ENCODE measurements at places on chromosomes 2 and 18. TPM values are rescaled to one million over a fixed set of nuclear protein-coding genes. Genes with fewer than 3 reads are reported as not detected.
A peak's percentile ranks its signal among the peaks of the same experiment; 100 is the strongest.

DNA sequence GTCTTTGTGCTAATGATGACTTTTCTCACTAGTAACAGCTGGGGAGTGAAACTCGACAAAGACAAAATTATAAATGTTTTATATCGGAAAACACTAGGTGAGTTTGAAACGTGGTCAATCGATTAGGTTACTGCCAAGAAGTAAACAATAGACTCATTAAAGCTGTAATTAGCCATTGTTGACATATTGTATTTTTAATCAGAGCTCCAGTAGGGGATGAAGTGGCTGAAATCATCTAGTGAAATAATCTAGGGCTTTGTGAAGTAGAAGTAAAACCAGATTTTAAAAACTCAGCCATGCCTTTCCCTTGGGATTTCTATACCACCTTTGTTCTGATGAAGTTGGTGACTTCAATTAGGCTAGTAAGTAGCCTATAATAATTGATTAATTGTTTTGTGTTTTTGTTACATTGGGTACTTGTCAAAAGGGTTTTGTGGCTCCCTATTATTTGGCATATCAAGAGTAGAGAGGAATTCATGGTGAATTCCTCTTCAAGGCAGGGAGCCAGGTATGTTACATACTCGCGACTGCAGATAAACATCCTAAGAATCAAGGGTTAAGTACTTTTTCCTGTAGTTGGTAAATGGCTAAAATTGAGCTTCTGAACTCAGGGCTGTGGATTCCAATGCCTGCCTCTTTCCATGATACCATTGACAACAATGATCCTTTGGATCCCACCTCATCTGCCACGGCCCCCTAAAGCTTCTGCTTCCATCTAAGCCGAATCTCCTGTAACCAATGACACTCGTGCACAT is 31.6 kb downstream of the RAB27B start:
- no peaks in the 10 kb centered on the region for H3K36me3 ChIP-seq
- no peaks in the 10 kb centered on the region for H3K4me1 ChIP-seq
- H3K4me3 ChIP-seq: no peak overlapping the region
- H3K27me3 ChIP-seq: no peaks in the 10 kb centered on the region
- DNase-seq: no peak

DNA sequence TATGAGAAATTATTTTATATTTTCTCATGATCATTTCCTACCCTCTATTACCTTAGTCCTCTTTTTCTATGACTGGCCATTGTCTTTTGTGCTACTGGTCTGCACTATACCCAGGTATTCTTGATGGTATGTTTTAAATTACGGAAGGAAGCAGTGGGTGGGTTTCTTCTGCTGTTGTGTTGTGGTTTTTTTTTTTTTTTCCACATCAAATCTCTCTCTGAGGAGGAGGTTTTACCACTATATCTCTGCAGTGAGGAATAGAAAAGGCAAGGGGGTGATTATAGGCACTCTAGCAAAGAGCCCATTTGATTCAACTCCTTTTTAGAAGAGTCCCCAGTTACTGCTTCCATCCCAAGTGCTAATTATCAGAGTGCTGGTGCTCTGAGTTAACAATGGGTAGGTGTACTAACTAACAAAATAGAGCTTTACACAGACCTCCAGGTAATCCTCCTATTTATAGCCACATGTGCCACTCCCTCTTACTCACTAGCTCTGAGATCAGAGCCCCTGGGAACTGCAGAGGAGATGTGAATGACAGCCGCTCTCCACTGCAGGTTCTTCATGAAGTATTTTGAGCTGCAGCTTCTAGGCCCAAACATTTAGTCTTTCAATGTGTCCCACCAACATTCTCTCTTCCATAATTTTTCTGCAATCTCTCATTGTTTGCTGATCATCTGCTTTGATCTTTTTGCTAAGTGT is 301.6 kb upstream of the GULP1 start:
- H3K36me3 ChIP-seq: no peaks in the 10 kb centered on the region
- no peaks in the 10 kb centered on the region for H3K27me3 ChIP-seq
- no peak overlapping the region for H3K27ac ChIP-seq
- H3K4me3 ChIP-seq: no peak overlapping the region

GRCh38 chr2:203728321-203728720 is 21.9 kb downstream of the CD28 start:
- no peak overlapping the region for H3K4me3 ChIP-seq
- no peaks in the 10 kb centered on the region for H3K27me3 ChIP-seq
- H3K27ac ChIP-seq: no peak overlapping the region
- H3K4me1 ChIP-seq: peaks cover 62% of the 10 kb centered on the region
- no peak for DNase-seq

GRCh38 chr2:219056176-219056895 is 4.4 kb downstream of the IHH start:
- no peaks in the 10 kb centered on the region for H3K36me3 ChIP-seq
- no peak for DNase-seq
- H3K27ac ChIP-seq: no peak overlapping the region
- peaks cover 46% of the 10 kb centered on the region for H3K27me3 ChIP-seq
- H3K4me3 ChIP-seq: no peak overlapping the region
- H3K4me1 ChIP-seq: peaks cover 38% of the 10 kb centered on the region

- no peaks in the 10 kb centered on the region for H3K4me1 ChIP-seq
- no peak overlapping the region for H3K27ac ChIP-seq
- H3K36me3 ChIP-seq: no peaks in the 10 kb centered on the region
- no peak for DNase-seq
- H3K27me3 ChIP-seq: peaks cover 3% of the 10 kb centered on the region
Observed at GRCh38 chr2:38060236-38061018, 15.5 kb downstream of the CYP1B1 start.

OR6B2 gene
- not detected for total RNA-seq

- no peaks in the 10 kb centered on the region for H3K4me1 ChIP-seq
- DNase-seq: no peak
- H3K36me3 ChIP-seq: no peaks in the 10 kb centered on the region
- no peak overlapping the region for H3K27ac ChIP-seq
Observed at GRCh38 chr2:157508676-157509075, 64.8 kb upstream of the CYTIP start.

DNA sequence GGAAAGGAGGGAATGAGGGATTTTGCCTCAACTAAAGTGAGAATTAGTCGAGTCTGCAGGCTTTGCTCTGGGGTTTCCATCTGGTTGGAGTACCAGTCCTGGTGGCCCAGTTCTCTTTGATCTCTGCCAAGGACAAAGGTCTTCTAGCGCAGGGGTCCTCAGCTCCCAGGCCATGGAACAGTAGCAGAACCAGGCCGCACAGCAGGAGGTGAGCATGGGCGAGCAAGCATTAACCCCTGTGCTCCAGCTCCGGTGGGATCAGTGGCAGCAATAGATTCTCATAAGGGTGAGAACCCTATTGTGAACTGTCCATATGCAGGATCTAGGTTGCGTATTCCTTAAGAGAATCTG is 23.9 kb downstream of the MTHFD2 start:
- H3K4me3 ChIP-seq: no peak overlapping the region
- no peak for DNase-seq
- no peaks in the 10 kb centered on the region for H3K27me3 ChIP-seq
- peaks cover 5% of the 10 kb centered on the region for H3K36me3 ChIP-seq
- no peak overlapping the region for H3K27ac ChIP-seq

SMAD2 gene
- 80.4 TPM for total RNA-seq

NPC1 gene
- 17.2 TPM for total RNA-seq

GRCh38 chr2:96146153-96146880 is 1.1 kb upstream of the DUSP2 start:
- peak overlapping the region; percentile 99 for H3K27ac ChIP-seq
- peaks cover 83% of the 10 kb centered on the region for H3K4me1 ChIP-seq
- DNase-seq: peak; percentile 84
- peaks cover 24% of the 10 kb centered on the region for H3K36me3 ChIP-seq
- H3K27me3 ChIP-seq: no peaks in the 10 kb centered on the region
- H3K4me3 ChIP-seq: peak overlapping the region; percentile 59

GRCh38 chr18:62510789-62511188 is 12.0 kb upstream of the ZCCHC2 start:
- no peaks in the 10 kb centered on the region for H3K27me3 ChIP-seq
- peaks cover 8% of the 10 kb centered on the region for H3K4me1 ChIP-seq
- no peak for DNase-seq
- no peak overlapping the region for H3K4me3 ChIP-seq

DNA sequence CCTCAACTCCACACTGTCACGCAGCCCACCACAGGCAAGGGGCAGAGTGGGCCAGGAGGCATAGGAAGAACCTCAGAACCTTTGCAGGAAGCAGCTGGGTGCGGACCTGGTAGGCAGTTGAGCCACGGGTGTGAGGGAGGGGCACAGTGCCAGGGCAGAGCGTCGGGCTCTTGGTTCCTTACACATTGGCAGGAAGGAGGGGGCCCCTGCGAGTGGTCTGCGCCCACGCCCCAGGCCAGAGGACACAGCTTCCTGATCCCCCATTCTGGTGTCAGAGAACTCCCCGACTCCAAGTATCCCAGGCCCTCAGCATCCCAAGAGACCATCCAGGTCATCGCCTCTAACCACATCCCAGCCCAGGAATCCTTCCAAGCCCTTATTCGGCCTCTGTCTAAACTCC is 61.5 kb downstream of the TNS1 start:
- DNase-seq: no peak
- peaks cover 4% of the 10 kb centered on the region for H3K27me3 ChIP-seq
- H3K36me3 ChIP-seq: no peaks in the 10 kb centered on the region

DNA sequence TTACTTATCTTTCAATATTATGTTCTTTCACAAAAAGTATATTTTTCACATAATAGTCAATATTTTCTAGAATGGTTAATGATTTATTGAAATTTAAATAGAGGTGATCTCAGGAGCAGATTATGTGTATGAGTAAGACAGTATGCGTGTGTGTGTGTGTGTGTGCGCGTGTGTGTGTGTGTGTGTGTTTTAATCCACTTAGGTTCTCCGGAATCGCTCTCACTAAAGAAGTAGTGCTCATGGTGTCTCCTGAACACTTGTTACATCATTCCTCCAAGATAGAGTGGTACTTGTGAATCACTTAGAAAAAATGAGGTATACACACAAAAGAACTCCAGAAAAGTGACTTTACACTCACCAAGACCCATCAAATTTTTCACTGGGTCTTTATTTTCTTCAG is 91.0 kb upstream of the KCNH7 start:
- H3K27ac ChIP-seq: no peak overlapping the region
- no peaks in the 10 kb centered on the region for H3K4me1 ChIP-seq
- H3K36me3 ChIP-seq: no peaks in the 10 kb centered on the region
- no peaks in the 10 kb centered on the region for H3K27me3 ChIP-seq
- no peak for DNase-seq

DNA sequence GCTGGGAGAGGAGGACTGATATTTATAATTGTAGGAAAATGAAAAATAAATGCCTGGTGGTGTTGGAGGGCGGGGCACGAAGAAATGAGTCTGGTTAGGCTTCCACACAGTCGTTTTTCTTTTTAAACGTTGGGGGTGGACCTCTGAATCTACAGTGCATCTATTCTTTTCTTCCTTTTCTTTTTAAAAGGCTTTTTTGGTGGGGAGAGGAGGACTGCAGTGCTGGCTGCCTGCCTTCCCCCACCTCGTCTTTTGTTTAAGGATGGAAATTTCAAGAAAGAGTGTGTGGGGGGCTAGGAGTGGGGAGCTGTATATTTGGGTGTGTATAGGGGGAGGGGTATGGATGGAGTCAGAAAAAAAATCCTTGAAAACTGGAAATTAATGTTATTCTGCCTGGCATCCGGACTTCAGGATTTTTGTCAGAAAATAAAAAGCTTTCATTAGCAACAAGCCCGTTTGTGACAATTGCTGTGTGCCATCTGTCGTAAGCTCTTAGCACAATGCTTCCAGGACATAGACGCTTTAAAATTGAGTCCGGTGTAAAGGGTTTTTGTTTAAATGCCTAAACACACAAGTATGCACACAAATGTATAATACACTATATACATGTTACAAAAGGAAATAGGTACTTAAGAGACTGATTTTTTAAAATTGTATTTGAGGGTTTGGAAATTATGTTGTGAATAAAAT is 1.1 kb downstream of the MAP2 start:
- no peak for DNase-seq
- peaks cover 12% of the 10 kb centered on the region for H3K4me1 ChIP-seq
- no peak overlapping the region for H3K27ac ChIP-seq
- H3K27me3 ChIP-seq: peaks cover 13% of the 10 kb centered on the region

- peaks cover 58% of the 10 kb centered on the region for H3K36me3 ChIP-seq
- H3K4me3 ChIP-seq: no peak overlapping the region
- no peak overlapping the region for H3K27ac ChIP-seq
- no peaks in the 10 kb centered on the region for H3K27me3 ChIP-seq
- H3K4me1 ChIP-seq: peaks cover 74% of the 10 kb centered on the region
- no peak for DNase-seq
Observed at GRCh38 chr2:95049961-95050360, 24.5 kb downstream of the MAL start.

DNA sequence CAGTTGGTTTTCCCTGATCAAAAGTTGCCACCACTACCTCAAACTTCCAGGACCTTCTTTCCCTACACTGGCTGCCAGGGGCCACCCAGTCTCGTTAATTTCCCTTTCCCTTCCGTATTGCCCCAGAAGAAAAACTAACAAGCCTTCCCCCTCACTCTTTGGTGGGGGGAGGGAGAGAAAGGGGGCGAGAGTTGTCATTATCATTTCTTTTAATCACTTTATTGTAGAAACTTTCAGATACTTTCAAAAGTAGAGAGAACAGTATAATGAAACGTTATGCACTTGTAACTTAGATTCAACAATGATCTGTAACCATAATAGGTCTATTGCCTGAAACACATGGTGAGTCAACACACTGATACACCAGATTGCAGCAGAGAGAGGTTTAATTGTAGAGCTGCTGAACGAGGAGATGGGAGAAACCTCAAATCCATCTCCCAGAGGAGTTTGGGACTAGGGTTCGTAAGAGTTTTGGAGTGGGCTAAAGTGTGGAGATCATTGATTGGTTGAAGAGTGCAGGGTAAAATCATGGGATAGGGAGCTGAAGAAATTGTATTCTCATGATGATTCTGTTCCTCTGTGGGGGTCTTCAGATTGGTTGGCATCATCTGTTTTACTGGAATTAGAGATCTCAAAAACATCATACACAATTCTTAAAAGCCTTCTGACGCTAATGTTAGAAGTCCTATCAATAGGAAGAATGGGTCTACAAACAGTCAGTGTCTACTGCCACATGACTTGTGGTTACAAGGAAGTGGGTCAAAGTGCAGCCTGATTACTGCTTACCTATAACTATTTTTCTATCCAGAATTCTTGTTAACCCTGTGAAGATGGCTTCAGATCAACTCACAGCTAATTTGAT is 2.6 kb upstream of the RNF149 start:
- H3K36me3 ChIP-seq: peaks cover 3% of the 10 kb centered on the region
- no peak for DNase-seq
- H3K27me3 ChIP-seq: no peaks in the 10 kb centered on the region
- no peak overlapping the region for H3K4me3 ChIP-seq

DNER gene
- total RNA-seq: not detected

DNA sequence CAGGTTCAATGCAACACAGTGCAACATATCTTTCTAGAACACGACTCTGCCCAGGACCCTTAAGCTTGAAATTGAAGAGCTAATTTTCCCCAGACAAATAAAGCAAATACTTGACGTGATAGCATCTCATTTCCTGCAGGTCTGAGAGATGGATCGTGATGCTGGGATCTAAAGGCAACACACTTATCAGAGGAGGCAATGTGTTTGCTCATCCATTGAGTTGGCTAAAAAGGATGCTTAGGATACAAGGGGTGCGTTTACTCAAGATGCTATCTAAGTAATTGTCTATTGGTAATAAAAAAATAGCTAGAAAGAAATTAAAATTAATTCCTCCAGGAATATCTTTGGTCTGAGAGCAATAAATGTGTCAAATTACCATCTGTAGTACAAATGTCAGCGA is 129.0 kb downstream of the SOCS6 start:
- H3K36me3 ChIP-seq: no peaks in the 10 kb centered on the region
- no peaks in the 10 kb centered on the region for H3K27me3 ChIP-seq
- no peak overlapping the region for H3K4me3 ChIP-seq
- no peak overlapping the region for H3K27ac ChIP-seq
- DNase-seq: no peak

Data from CD4-positive, alpha-beta T cell (primary cell).